Right ventricle myocardium inferior (tissue), 1 donor: ENCODE measurements at places on chromosomes 2 and 18. TPM values are rescaled to one million over a fixed set of nuclear protein-coding genes. Genes with fewer than 3 reads are reported as not detected.

Gene TMEM163
- total RNA-seq = 0.46 TPM

Gene INHBB
- total RNA-seq = 7.1 TPM

Gene CNGA3
- not detected for total RNA-seq

Gene FZD7
- total RNA-seq = 24.2 TPM

Gene PAIP2B
- total RNA-seq = 64.9 TPM

Gene UGT1A5
- not detected for total RNA-seq

Gene TBR1
- not detected for total RNA-seq

Gene DCDC2C
- not detected for total RNA-seq

- DNase-seq = no peak
Measured at GRCh38 chr2:14123436-14124103, 508.9 kb upstream of the LRATD1 start.

DNA sequence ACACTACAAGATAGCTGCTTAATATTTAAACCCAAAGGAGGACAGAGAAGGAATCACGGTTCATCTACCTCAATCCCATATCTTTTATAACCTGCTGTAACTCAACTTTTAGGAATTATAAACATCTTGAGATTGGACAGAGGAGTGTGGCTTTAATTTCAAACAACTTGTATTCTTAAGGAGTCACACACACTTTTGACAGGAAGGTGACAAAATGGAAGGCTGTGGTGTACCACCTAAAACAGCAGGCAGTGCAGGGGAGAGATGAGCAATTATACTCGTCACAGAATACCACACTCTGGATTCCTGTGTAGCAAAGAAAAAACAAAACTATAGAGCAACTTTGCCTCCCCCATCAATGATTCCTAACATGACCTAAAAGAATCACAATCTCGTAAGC, 194.8 kb downstream of the ZEB2 start:
- DNase-seq = no peak

GRCh38 chr18:12327510-12328178, 19.6 kb downstream of the TUBB6 start:
- DNase-seq = peak; percentile 91

DNA sequence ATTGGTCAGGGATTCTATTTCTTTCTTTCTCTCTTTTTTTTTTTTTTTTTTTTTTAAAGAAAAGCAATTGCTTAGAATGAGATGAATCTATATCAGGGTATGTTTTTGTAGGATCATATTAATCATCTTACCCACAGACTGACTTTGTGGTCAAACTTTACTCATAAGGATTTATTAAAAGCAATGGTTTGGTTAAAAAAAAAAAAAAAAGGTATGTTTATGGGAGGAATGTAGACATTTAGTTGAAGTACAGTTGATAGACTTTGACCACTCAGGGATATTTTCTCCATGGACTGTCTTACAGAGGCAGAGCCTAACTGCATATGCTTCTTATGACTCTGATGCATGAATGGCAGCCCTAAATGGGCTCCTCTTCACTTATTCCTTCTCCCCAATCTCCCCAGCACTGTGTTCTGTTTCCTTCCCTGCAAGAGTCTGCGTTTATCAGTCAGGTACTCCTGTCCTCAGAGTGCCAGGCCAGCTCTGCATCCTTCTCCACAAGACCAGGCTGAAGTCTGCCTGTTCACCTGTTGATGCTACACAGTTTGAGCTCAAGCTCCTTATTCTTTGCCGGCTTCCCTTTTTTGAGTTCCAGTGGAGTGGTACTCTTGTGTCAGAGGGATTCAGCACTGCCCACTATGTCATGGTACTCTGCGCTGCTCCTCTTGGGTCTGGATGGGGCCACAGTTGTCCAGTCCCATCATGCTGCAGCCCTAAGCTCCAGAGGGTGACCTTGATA, 24.3 kb downstream of the CRIM1 start:
- no peak for DNase-seq

GRCh38 chr2:202127687-202128331, 54.8 kb downstream of the KIAA2012 start:
- no peak for DNase-seq

DNA sequence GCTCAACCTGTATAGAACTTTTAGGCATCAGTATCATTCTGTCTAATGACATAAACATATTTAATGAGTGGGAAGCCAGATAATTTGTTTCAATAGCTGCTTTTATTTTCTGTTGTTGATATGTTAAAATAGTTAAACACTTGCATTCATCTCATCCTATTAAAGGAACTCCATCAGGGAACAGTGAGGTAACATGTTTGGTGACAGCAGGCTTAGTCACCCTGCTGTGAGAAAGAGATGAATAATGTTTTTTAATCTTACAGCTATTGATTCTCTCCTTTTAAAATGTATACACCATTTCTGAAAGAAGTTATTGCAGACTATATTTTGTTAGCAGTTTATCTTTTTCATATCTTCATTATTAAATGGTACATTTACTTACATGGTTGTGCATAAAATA, 123.3 kb upstream of the CWC22 start:
- DNase-seq = no peak

DNA sequence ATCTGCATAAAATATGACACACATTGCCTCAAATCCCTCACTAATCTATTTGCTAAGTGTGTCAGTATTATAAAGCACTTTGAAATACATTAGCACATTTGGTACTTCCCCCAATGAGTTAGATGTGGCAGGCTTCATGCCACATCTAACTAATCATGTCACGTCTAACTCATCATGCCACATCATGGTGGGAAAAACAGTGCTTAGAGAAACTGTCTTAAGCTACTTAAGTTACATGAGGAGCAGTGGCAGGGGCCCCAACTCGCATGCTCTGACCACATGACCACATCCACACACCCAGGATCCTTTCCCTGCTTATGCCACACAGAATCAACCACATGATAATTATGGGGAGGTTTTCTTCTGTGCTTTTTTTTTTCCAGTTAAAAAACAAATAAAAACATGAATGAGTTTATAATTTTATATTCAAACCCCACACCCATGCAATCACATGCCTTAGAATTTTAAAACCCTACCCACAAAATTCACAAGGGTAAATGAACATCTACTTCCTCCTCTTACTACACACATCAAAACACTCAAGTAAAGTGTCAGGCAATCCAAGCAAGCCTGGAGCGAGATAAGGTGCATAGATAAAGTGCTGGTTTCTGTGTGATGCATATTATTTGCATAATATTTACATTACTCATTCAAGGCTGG, 1.6 kb downstream of the ABCA12 start:
- no peak for DNase-seq

- no peak for DNase-seq
Measured at GRCh38 chr18:26088487-26088886, 1.9 kb downstream of the SS18 start.

GRCh38 chr2:168964251-168964807, 63.2 kb downstream of the G6PC2 start:
- no peak for DNase-seq

DNA sequence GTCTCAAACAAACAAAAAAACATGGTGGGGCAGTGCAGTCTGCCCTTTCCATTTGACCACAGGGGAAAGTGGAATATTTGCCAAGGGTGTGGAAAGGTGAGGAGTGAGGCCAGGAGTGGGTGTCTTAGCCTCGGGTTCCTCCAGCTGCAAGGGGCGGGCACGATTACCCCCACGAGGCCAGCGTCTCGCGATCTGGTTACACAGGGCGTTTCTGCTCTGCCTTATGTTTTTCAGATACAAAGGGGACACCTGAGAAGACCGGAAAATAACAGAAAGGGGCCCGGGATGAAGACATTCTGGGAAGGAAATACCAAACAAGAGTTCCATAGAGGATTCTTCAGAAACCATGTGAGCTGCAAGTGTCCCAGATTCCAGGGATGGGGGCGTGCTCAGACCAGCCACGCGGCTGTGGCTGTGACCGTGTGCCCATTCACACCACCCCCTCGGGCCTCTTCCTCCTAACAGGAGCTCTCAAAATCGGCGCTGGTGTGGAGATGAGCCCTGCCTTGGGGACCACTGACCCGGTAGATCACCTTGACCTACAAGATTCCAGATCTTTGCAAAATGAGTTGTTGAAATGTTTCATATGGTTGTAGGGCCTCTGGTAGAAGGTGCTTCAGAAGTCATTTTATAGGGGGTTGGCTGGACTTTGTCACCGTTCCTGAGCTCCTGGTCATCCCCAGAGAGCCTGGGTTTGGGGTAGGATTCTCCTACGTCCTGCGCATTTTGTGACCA, 34.2 kb downstream of the FAM178B start:
- peak; percentile 49 for DNase-seq

DNA sequence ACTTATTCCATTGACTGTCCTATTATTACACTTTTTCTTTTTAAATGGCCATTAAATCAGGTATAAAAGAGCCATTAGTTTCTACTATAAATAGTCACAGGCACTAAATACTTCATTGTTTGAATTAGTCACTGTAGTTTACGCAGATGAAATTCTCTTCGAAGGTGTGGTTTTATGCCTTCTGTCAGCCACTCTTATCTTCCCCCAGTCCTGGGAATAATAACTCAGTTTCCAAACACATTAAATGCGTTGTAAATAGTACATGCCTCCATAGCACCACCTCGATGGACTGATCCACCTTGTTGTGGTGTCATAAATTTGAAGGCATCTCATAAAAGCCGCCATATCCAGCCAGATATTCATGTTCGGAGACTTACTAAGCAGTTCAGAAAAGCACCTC, 72.1 kb upstream of the PARD3B start:
- DNase-seq = no peak

GRCh38 chr2:130335226-130335625, 7.5 kb upstream of the IMP4 start:
- DNase-seq = no peak

DNA sequence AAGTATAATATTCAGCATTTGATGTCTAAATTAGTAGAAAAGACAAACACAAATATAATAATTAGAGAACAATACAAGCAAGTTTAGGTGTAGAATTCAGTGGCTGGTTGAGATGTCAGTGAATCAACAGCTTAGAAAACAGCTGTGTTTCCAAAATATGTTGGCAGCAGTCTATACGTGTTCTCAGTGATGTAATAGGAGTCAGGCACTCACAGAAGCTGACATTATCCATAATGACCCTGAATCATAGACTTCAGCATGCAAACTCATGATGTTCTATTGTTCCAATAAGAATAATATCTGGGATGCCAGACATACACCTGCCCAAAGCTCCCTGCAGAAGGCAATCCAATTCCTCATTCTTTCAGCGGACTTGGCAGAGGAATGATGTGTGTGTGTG, 164.7 kb downstream of the SLC8A1 start:
- no peak for DNase-seq

DNA sequence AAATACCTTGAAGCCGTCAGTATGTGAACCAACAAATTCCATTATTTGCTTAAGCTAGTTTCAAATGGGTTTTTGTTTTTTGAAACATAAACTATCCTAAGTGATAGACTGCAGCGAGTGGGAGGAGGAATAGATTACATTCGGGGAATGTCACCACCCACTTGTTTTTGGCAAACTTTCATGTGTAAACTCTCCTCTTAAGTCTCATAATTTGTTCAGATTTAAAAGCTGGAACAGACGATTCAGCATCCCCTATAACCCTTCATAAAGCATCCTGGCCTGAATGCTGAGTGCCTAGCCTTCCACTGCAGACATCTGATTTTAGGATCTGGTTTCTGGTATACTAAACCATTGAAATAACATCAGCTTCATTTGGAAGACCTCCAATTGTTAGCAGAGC, 51.0 kb downstream of the CPO start:
- DNase-seq = no peak

- no peak for DNase-seq
Measured at GRCh38 chr2:111172666-111173065, 52.0 kb downstream of the BCL2L11 start.

DNA sequence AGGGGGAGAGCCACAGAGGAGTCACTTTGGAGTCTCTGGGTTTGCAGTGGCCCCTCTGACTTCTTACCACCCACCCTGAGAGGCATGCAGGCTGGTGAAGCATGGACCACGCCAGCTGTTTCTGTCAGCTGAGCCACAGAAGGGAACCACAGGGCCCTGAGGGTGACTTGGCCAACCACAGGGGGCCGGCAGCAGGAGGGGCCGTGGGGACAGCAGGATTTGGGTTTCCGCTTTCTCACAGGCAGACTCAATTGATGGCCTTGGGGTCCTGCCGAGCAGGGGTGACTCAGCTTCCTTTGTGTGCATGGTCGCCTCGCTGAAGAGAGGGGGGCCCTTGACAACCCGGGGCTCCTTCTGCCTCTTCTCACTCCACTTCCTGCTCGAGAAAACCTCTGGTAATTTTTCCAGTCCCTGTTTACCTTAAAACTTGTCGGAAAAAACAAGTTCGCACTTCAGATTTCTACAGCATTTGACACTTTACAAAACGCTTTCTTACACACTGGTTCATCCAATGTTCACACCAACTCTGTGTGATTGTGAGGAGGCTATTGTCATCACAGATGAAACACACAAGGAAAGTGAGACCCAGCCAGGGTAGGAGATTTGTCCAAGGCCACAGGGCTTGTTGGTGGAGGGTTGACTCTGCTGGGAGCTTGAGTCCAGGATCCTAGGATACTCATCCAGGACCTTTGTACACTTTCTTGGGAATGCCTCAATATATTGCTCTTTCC, 311.2 kb downstream of the LPIN1 start:
- DNase-seq = no peak

GRCh38 chr2:232340171-232340935, 38.2 kb upstream of the ALPP start:
- DNase-seq = peak; percentile 32

- no peak for DNase-seq
Measured at GRCh38 chr2:225779829-225780228, 380.3 kb downstream of the NYAP2 start.

DNA sequence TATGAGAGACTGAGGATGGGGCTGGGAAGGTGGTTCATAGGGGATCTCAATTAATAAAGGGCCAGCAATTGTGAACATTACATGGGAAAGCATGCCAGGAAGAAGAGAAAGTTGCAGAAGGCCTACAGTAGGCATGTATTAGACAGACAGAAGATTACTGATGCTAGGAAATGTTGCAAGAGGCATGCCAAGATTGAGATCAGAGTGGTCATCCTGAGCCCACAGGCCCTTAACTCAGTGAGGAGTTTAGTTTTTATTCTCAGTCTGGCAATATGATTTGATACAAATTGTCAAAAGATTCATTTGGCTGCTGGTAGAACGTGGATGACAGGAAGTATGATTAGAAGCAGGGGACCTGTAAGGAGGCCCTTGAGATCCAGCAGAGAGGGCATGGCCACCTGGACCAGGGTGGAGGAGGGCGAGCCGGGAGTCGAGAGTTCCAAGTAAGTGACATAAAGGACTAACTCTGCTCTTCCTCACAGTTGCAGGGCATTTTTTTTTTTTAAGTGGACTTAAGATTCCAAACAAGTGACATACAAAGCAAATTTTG, 54.9 kb downstream of the EPHA4 start:
- no peak for DNase-seq

DNA sequence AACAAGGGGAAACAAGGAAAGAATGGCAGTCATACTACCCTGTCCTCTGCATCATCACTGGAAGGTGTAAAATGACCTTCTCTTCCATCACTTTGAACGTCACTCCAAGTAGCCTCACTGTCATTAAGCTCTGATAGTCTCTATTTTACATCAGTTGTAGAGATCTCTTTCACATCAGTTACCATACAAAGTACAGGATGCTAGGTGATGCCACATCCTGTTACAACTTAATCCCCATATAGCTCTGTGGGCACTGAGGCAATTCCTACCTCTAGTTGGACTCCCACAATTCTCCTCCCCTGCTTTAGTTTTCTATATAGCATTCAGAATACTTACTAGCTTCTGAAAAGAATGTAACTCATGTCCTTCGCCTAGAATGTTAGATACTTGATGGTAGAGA, 55.1 kb upstream of the TTC27 start:
- no peak for DNase-seq

GRCh38 chr2:20490300-20491181, 43.7 kb downstream of the RHOB start:
- no peak for DNase-seq
